ENCODE measurements at places on chromosomes 6 and 20.

DNA sequence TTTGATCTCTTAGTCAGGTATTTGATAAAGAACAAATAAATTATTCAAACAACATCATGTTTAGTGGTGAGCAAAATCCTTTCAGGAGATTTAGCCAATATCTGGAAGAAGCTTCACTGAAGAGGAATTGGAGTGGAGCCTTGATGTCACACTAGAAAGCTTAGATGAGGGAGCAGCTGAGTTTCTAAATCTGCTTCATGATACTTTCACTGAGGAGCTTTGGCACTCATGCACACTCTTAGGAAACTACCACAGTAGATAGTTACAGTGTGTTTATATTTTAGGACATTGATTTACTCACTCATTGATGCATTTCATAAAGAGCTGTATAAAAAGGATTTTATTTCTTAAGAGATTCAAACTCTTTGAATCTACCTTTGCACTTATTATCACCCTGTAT lies 366.2 kb upstream of the BTBD3 start:
- DNase-seq: no peak

DNA sequence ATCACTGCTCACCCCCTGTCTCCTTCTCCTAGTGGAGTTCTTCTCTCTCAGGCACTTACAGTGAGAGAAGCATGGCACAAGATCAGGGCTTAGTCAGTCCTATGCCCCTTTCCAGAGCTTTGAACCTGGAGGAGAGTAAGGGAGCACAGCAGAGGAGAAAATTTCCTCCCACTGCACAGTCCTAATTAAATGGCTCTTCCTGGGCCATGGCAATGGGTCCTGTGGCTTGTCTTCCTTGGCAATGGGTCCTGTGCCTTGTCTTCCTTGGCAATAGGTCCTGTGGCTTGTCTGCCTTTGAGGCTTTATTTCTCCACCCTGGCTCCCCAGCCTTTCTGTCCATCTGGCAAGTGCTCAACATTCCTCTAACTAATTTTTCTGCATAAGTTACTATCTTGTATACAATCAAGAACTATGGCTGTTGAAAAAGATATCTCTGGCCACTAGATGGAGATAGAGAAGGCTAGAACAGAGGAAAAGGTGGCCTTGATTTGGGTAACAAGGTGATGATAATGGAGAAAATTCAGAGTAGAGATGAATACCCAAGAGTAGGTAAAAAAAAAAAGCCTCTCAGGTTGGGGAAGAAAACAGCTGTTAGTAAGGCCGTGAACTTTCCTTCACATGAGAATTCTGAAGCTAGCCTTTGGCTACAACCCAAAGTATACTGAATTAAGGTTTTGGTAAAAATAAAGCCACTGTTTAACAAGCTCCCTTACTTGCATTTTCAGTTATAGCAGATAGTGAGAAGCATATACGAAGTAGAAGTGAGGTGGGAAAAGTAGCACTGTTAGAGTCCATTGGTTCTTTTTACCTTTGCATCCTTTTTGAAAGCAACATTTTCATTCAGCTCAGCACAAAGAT lies 504.9 kb downstream of the DOK5 start:
- no peak for DNase-seq

DNA sequence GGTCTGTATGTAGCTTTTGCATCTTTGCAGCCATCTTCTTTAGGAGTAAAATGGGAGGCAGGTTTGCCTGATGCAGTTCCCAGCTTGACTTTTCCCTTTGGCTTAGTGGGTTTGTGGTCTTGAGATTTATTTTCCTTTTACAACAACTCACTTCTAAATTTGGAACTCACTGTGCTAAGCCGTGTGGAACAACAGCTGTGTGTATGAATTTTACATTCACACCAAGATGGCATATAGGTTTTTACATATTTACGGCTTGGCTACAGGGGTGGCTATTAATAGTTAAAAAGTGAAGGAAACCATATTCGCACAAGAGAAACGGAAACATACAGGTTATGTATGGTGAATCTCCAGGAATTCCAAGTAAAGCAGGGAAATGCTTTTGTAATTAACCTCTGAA lies 2.5 kb downstream of the TTLL2 start:
- DNase-seq: no peak

DNA sequence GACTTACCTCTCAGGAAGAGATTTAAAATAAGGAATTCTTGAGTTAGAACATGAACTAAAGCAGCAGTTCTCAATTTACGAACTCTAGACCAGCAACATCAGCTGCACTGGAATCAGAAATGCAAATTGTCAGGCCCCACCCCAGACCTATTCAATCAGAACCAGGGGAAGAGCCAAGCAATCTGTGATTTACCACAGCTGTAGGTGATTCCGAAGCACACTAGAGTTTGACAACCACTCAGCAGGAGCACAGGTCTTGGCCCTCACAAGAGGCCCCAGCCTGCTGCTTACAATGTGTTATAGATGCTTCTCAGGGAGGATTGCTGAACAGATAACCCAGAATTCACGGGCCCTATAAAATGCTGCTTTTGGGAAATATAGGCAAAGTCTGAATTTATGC lies 279.2 kb downstream of the PTPRK start:
- DNase-seq: no peak

DNA sequence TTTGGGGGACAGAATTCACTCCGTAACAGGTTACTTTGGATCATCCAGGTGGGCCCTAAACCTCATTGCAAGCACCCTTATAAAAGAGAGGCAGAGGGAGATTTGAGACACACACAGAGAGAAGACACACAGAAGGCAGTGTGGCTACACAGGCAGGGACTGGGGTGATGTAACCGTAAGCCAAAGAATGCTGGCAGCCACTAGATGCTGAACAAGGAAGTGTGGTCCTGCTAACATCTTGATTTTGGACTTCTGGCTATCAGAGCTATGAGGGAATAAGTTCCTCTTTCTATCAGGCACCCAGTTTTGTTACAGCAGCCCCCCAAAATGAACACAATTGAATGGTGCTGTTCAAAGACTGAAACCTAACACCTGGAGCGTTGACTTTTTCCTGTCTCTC lies 191.3 kb upstream of the MYLIP start:
- no peak for DNase-seq

- DNase-seq: no peak
Observed at GRCh38 chr6:129475477-129476247, 234.3 kb downstream of the ARHGAP18 start.

GRCh38 chr6:44559486-44560270 lies 172.2 kb downstream of the CDC5L start:
- no peak for DNase-seq

GRCh38 chr20:24341781-24342180 lies 127.6 kb upstream of the SYNDIG1 start:
- no peak for DNase-seq

DNA sequence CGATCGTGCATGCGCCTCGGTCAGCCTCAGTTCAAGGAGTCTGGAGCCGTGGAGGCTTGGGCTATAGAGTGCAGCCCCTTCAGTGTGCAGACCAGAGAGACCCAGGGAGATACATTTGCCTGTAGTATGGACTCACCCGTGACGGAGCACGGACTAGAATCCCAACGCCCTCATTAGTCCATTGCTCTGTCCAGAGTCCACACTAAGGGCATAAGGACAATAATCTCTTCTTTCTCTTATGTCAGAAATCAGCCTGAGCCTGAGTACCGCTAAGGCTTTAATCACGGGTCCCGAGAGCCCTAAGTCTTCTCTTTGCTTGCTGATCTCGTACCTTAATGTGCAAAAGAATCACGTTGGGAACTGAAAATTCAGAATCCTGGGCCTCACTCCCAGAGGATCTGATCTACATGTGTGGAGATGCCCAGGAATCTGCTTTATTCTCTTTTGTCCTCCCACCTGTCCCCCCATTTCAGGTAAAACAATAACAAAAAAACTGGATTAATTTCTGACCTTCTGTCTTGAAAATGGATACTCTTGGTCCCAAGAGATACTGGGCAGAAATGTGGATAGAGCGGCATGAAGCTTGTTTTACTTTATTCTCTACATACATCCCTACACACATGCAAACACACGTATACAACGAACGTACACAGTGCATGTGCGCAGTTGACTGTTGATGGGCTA lies 671 bp downstream of the BPHL start:
- no peak for DNase-seq

- no peak for DNase-seq
Observed at GRCh38 chr6:152588456-152588855, 48.7 kb downstream of the SYNE1 start.

- DNase-seq: no peak
Observed at GRCh38 chr6:57276946-57277345, 40.5 kb upstream of the PRIM2 start.

GRCh38 chr20:49140411-49140810 lies 47.7 kb downstream of the STAU1 start:
- DNase-seq: no peak

DNA sequence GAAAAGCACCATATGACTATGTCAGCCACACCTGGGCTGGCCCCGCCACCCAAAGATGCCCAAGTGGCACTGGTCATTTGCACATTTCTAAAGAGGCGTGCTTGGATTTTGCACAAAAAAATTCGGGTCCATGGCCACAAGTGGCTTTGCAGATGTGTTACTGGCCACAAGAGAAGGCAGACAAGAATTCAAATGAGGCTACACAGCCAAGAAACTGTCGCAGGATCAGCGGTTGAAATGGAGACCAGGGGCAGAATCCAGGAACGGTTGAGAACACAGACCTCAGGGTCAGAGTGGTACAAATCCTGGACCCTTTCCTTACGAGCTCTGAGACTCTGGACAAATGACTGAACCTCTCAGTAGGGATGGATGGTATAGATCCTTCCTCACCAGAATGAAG lies 48.6 kb upstream of the SASH1 start:
- no peak for DNase-seq

GRCh38 chr6:101803136-101803535 lies 409.6 kb downstream of the GRIK2 start:
- DNase-seq: no peak

DNA sequence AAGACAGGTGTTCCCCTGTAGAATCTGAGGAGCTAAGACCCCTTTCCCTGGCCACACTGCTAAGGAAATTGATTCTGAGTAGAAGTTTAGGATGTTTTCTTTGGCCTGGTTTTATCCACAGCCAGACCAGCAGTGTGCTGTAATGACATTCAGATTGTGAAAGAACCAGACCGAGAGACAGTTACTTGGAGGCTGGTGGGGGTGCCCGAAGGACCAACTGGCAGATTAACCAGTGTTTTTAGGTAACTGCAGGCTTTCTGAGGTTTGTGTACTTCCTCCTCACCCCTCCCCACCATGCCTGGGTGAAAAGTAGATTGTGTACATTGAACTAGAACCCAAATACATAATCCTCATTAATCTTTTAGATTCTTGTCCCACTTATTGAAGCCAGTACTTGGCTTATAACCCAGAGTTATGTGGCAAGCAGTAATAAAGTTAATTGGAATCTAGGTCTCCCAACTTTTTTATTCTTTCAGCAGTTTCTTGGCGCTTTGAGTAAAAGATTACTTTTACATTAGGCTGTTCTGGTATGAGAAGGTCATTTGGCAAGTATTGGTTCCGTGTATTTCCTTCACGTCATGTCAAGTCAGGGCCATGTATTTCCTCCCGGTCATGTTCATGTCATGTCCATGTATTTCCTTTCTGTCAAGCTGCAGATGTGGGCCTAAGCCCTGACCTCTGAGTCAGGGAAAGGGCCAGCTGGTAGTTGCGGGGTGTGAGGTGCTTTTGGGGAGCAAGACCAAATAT lies 93.7 kb downstream of the TCP11 start:
- no peak for DNase-seq

GRCh38 chr6:53214172-53214571 lies 65.5 kb upstream of the GCM1 start:
- DNase-seq: no peak

DNA sequence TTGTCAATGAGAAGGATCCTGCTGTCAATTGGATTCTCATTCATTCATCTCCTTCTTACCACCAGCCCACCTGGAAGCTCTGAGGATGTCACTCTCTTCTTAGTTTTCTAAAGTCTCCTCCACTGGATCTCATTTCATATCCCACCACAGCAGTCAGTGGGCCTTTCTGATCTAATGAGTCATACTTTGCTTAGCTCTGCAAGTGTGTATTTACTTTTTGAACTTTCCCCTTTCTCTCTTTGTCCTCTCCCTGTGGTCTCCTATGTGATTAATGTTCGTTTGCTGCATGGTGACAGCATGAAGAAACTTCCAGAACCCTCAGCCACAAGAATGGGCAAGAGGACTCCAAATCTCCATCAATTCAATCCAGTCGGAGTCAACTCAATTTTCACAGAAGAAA lies 63.6 kb upstream of the SYNDIG1 start:
- DNase-seq: no peak

DNA sequence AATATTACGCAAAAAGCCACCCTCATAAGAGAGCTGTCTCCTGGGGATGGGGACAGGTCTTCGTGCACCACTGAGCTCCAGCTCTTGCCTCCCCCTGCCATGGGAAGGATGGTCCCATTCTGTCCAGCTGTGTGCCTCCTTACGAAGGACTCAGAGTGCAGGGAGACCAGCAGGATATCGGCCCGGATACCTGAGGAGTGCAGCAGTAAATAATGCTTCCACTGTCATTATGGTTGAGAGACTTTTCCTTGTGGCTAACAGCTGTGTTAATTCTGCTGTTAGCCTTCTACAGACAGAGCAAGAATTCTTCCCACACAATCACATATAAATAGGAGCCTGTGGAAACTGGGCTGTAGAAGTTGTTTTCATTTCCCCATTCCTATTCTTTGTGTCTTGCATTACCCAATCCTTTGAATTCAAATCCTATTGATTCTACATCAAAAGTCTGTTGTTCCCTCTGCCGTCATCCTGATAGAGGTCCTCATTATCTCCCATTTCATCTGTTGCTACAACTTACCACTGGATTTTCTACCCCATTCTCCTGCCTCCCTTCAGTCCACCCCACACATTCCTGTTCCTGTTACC lies 364.6 kb upstream of the SOX4 start:
- no peak for DNase-seq

GRCh38 chr6:112680091-112680490 lies 333.0 kb downstream of the RFPL4B start:
- no peak for DNase-seq

DNA sequence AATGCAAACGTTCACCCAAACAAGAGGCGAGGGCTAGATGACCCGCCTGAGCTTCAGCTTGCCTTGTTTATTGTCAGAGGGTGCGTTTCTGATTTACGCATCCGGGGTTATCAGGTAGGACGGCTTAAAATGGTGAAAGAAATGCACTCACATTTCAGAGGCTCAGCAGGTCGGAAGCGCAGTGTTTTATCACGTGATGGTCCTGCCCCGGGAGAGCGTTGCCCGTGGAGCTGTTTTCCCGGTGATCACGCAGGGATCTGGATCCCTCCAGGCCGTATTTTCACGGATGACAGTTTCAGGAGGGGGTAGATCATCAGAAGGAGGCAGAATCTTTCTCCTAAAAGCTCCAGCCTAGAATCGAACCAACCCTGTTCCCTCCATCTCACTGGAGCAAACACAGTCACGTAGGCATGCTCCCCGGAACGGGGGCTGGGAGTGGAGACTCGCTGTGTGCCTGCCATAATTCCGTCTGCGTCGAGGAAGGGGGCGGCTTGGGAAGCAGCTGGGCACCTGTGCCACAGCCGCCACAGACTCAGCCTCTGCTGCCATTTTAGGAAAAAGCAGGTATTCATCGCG lies 121.7 kb downstream of the SMOC2 start:
- DNase-seq: no peak

- DNase-seq: no peak
Observed at GRCh38 chr20:12057778-12058177, 140.1 kb downstream of the BTBD3 start.

Measured in stimulated activated CD4-positive, alpha-beta T cell treated with anti-CD3 and anti-CD28 coated beads, Interleukin-4, amount 100 ng/mL, for 1 hour (primary cell).